ENCODE measurements at places on chromosomes 13 and 19.
A peak's percentile ranks its signal among the peaks of the same experiment; 100 is the strongest.

GRCh38 chr13:76692346-76692745 is 193.9 kb downstream of the KCTD12 start:
- no peak for DNase-seq

DNA sequence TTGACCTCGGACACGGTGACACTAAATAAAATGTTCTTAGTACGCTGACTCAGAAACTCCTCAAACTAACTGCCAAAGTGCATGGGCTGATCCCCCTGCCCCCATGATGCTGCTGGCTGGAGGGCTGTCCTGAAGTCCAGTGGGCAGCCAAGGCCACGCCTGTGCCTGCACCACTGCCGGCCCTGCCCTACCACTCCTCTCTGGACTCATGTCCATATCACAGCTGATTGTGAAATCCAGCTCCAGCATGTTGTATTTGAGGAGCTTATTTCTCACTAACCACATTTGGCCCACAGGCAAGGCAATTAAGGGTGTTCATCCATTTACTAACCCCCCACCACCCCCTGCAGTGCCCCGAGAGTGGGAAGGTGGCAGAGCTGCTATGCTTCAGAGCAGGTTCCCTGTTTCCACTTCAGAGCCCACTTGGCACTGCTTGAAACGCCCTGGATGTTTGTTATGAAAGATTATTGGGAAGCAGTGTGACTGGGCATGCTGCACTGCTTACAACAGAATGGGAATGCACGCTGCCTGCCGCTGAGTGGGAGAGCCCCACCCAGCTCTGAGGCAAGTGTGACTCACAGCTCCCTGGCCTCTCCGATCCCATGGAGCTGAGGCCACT is 114.0 kb downstream of the UQCRFS1 start:
- DNase-seq, result no peak

- peak; percentile 14 for DNase-seq
These were observed 64.3 kb upstream of the F7 start for GRCh38 chr13:113041293-113041690.

DNA sequence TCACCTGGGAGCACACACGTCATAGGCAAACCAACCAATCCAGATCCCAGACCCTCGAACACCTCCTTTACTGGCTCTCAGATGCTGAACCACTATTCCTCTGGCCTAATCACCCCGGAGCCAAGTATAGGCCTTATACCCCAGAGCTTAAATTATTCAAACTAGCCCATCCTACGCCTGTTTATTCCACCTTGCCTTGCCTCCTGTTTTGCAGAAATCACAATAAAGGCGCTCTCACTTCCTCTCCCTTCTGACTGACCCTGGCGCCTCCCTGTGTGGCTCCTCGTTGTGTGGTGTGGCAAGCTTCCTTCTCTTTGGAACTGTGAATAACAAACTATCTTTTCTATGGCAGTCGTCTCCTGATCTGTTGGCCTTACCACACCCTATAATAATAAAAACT is 354.9 kb downstream of the ENOX1 start:
- no peak for DNase-seq

DNA sequence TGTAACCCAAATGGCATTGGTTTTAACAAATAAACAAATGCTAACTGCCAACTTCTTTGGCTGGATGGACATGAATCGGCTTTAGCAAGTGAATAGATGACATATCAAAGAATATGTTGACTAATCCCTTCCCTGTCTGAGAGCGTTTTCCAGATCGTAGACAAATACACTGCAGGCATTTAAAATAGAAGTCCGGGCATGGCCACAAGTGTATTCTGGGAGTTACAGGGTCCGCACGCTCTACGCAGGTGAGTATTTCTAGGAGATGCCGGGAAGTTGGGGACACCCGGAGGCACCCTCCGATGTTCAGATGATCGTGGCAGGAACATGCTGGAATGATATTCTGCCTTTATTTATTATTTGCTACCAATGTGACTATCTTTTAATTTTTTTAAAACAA is 53.2 kb upstream of the ZNF536 start:
- DNase-seq, result no peak

- no peak for DNase-seq
These were observed 722 bp upstream of the TIMM50 start for GRCh38 chr19:39479916-39480315.

GRCh38 chr13:50227361-50227760 is 212.1 kb downstream of the KCNRG start:
- DNase-seq, result no peak

GRCh38 chr19:20151617-20152145 is 15.3 kb upstream of the ZNF486 start:
- no peak for DNase-seq

- DNase-seq, result no peak
These were observed 5.4 kb downstream of the GATAD2A start for GRCh38 chr19:19410553-19411550.

DNA sequence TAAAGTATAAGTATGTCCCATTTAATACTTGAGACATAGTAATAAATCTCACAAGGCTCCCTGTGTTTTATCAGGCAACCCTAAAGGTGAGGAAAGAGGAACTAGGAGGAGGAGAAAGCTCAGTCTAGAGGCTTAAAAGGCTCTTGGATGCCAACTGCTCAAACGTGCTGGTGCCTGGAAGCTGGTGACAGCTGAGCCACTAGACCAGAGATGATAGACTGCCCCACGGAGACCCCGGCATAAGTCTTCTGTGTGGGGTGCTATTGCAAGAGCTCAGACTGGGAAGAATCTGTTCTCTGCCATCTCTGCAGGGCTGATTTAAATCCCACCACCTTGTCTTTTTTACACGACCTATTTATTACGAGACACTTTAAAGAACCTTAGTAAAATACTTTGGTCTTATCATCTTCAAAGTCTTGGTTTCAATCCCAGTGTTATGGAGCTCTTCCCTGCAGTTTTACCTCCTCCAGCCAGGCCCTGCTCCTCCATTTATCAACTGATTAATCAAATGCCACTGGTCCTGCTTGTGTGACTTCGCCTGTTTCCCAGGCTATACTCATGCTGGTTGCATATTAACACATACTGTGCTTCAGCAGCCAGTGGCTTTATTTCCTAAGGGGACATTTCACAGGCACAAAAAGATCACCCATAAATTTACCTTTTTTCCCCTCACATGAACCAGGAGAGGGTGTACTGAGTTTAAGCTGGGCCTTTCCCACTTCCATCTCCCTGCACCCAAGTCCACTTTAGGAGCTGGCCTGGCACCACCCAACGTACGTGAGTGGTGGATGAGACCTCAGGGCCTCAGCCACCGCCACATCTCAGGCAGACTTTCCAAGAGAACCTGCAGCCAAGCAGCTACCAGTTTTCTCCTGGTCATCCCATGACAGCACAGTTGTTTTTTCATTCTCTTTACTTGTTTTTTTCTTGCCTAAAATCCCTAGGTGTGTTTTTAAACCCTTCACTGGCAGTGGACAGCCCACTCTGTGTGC is 7.8 kb upstream of the ATP12A start:
- no peak for DNase-seq

DNA sequence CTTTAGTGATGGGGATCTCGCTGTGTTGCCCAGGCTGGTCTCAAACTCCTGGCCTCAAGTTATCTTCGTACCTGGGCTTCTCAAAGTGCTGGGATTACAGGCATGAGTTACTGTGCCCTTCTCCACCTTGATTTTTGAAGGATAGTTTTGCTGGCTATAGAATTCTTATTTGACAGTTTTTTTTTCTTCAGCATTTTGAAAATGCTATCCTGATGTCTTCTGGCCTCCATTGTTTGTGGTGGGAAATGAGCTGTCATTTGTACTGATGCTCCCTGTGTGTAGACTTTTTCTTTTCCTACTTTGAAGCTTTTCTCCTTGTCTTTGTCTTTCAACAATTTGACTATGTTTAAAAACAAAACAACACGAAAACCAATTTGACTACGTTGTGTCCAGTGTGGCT is 54.2 kb downstream of the SIPA1L3 start:
- DNase-seq, result no peak

DNA sequence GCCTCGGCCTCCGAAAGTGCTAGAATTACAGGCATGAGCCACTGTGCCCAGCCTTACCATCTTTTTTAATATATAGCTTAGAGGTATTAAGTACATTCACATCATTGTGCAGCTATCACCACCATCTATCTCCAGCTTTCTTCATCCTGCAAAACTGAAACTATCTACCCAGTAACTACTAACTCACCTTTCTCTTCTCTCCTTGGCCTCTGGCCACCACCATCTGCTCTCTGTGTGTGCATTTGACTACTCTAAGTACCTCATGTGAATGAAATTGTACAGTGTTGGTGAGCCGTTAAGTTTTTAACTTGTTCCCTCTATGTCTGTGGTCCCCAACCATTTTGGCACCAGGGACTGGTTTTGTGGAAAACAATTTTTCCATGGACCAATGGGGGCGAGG is 56.1 kb downstream of the CDK8 start:
- no peak for DNase-seq

DNA sequence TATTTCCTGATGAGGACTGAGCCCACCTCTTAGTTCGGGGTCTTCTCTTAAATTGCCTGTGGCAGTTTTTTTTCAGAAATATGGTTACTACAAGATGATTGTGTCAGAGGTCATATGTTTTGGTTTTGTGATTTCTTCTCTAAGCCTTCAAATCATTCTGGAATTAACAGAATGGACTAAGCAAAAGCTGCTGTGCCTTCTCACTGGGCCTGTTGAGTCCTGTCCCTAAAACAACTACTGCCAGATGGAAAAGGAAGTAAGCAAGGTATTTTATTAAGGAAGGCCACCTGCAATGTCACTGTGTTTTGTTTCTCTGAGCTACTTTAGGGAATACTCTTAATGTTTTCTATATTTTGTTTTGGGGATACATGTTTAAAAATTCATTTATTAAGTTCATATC is 470.8 kb downstream of the PCDH20 start:
- no peak for DNase-seq

DNA sequence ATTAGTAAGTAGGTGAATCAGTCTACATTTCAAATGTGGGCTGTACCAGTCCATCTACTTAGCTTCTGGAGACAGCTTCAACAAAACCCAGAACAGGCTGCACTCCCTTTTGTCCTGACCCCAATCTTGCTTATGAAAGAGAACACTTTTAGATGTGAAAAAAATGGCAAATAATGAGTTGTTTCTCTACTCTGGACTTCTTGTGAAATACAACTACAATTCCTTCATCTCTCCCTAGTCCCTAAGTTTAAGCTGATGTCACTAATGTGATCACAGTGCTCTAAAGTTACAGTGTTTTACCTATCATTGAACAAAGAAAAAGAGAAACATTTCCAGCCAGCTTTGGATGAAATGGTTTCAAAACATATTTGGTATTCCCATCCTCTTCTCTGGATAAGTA is 183.9 kb downstream of the LHFPL6 start:
- no peak for DNase-seq

DNA sequence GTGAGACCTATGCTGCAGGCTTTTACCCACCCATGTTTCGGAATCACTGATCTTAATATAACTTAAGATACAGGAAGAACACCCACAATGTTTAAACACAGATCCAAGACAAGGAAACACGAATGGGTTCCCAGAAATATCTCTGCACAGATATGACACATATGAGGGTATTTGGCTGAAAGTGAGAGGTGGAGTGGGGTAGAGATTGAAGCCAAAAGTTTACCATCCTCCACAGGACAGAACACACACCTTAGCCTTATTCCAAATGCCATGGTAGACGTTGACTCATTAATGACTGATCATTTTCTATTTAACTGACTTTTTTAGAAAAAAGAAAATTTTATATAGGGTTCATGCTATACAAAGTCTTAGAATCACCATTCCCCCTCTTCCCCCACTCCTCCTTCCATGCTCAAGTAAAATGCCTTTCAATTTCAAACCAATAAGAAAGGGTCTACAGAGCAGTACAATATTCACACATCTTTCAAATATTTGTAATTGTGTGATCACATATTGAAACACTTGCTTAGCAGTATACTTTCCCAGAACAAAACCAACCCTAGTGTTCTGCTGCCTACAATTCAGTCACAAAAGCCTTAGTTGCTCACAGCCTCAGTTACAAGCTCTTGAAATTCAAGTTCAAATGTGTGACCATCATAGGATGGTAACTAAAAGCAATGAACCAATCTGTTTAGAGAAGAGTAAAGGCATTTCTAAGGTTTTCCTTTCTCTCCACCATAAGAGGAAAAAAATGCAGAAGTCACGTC is 11.8 kb upstream of the DOCK9 start:
- DNase-seq, result no peak

DNA sequence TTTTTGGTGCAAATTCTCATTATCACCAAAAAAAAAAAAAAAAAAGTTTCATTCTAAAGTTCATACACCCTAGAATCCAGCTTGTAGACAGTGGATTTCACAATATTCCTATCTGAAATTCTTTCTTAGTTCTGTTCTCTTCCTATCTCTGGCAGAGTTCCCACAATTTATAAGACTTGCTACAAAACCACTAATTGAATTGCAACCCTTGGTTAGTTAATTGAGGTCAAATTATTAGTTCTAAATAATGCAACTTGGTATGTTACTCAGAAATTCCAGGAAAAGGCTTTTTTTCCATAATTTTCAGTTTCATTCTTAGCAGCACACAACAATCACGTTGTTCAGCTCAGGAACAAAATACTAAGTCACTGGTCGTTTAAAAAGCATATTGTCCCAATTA is 58.5 kb downstream of the SPATA13 start:
- DNase-seq, result no peak

- no peak for DNase-seq
These were observed 94.7 kb downstream of the RGCC start for GRCh38 chr13:41552031-41552430.

DNA sequence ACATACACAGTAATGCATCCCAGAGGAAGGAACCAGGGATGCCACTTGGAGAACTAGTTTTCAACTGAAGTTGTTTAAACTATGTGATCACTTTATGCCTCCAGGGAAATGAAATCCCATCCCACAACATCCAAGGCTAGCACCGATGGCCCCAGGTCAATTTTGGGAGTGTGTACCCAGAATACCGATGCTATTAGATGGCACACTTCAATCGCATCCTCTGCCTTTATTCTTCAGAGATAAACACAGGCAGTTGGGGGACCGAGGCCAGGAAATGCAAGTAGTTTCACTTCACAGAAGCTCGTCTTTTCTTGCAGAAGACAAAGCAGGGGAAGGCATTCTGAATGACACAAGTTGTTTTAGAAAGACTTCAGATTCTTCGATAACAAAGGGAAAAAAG is 13.8 kb downstream of the STK24 start:
- no peak for DNase-seq

GRCh38 chr13:75359266-75359665 is 122.7 kb downstream of the TBC1D4 start:
- DNase-seq, result no peak

DNA sequence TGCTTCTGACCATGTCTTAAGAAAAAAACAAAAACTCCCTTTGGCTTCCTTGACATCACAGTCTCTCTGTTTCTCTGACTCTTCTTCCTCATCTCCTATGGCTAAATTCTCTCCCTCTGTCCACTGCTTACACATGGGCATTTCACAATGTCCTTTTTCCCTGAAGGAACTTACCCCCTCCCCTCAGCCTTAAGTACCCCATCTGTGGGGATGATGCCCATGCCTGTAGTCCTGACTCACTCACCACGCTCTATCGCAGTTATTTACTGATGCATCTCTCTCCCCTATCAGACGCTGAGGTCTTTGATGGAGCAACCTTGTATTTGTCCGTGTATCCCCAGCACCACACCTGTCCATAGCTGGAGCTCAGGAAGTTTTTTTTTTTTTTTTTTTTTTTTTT is 32.4 kb downstream of the ACTN4 start:
- DNase-seq, result no peak

- no peak for DNase-seq
These were observed 39.5 kb downstream of the NOTCH3 start for GRCh38 chr19:15161028-15161984.
